Breast epithelium (tissue), 4 donors: ENCODE measurements at places on chromosomes 13 and 19.
A peak's percentile ranks its signal among the peaks of the same experiment; 100 is the strongest.

DNA sequence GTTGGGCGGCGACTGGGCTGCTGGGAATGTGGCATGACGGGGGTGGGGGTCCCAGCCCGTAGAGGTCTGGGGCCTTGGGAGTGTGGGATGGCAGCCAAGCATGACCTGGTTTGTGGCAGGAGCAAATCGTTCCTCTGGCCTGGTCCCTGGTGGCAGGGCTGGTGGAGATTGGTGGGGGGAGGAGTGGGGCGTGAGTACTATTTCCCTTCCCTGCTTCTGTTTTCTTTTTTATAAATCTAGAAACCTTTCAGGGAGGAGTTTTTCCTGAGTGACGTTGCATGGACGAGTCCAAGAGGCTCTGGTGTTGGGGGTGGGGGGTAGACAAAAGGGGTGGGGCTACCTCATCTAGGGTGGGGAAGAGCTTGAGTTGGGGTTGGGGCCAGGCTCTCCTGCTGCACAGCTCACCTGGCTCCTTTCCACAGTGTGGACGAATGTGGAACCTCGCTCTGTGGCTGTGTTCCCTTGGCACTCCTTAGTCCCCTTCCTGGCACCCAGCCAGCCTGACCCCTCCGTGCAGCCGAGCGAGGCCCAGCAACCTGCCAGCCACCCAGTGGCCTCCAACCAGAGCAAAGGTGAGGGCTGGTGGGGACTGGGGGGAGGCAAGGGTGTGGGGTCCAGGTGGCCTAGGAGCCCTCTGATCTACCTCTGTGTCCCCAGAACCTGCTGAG is 15.4 kb upstream of the PRR19 start:
- H3K27ac ChIP-seq = peak overlapping the region; percentile 79
- no peak for DNase-seq
- H3K4me1 ChIP-seq = peaks cover 10% of the 10 kb centered on the region
- H3K27me3 ChIP-seq = no peaks in the 10 kb centered on the region
- H3K4me3 ChIP-seq = peak overlapping the region; percentile 11

DNA sequence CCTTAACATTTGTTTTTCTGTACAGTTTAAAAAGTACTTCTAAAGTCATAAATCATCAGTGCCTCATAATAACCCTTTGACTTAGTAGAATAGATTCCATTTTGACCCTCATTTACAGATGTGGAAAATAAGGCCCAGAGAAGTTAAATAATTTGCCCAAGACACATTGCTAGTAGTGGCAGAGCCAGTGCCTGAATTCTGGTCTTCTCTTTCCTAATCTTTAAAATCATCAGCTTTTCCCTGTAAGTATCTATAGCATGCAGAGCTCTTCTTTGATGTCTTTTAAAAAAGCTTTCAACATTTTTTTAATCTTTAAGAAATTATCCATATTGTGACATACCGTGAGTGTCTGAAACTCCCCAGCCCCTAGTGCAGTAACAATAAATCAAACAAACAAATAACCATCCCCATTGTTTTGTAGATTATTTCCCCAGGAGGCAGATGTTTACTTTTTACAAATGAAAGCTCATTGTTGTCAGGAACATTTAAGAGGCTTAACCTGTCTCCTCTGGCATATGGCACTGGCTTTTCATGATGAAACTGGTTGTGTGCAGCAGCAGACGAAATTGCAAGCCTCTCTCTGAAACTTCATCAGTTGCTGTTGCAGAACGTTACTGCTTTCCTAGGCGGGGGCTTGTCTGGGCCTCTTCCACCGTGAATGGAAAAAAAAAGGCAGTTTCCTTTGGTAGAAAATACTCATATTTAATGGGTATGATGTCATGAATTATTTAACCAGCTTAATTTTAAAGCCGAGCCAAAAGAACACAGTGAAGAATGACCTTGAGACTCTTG is 31.7 kb upstream of the PCDH8 start:
- no peaks in the 10 kb centered on the region for H3K4me1 ChIP-seq
- no peaks in the 10 kb centered on the region for H3K36me3 ChIP-seq
- H3K27ac ChIP-seq = no peak overlapping the region
- DNase-seq = no peak

- H3K27me3 ChIP-seq = no peaks in the 10 kb centered on the region
- peaks cover 3% of the 10 kb centered on the region for H3K36me3 ChIP-seq
- no peak overlapping the region for H3K4me3 ChIP-seq
- DNase-seq = no peak
- no peaks in the 10 kb centered on the region for H3K4me1 ChIP-seq
Observed at GRCh38 chr19:40684280-40684679, 6.2 kb downstream of the NUMBL start.

DNA sequence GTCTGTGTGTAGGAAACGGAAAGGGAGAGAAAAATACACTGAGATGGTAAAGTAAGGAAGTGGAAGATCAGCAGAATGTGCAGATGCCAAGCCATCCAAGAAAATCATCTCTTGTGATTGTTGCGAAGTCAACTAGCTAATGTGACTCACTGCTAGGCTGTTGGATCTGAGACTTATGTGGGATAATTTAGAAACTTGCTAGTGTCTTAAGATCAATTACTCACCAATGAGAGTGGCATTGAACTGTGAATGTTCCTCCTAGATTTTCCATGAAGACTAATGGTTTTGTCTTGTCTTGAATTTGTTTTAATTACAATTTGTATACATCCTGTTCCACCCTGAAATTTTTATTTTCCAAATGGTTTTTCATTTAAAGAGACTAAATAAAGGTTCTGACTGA is 771.6 kb downstream of the EFNB2 start:
- no peaks in the 10 kb centered on the region for H3K4me1 ChIP-seq
- no peak for DNase-seq
- no peaks in the 10 kb centered on the region for H3K36me3 ChIP-seq
- H3K4me3 ChIP-seq = no peak overlapping the region
- H3K27me3 ChIP-seq = no peaks in the 10 kb centered on the region
- no peak overlapping the region for H3K27ac ChIP-seq

DNA sequence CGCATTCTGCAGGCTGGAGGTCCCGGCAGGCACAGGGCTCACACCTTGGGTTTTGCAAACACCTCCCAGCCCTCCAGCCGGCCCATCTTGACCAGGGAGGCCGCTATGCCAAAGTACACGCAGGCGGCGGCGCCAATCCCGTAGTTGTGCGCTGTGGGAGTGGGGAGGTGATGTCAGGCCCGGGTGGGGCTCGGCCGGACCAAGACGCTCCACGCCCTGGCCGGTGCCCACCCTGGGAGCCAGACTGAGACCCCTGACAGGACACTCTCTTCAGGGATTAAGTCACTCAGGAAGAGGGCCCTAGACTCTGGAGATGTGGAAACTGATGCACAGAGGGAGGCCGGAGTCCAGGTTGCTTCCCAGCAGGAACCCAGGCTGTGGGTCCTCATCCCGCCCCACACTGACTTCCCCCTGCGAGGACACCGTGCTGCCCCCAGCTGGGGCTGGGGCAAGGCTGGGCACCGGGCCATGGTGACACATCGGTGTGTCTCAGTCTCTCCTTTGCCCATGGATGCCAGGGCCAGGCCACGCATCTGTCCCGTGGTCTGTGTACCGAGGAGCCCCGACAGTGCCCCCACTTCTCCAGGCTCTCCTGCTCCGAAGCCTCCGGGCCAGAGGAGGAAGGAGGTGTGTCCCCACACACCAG is 8.8 kb downstream of the NDUFA11 start:
- DNase-seq = no peak
- H3K4me3 ChIP-seq = no peak overlapping the region
- peaks cover 3% of the 10 kb centered on the region for H3K27me3 ChIP-seq
- H3K27ac ChIP-seq = peak overlapping the region; percentile 68

- H3K36me3 ChIP-seq = no peaks in the 10 kb centered on the region
- no peak overlapping the region for H3K27ac ChIP-seq
- H3K4me3 ChIP-seq = no peak overlapping the region
Observed at GRCh38 chr19:686589-687297, 8.5 kb downstream of the PRSS57 start.

DNA sequence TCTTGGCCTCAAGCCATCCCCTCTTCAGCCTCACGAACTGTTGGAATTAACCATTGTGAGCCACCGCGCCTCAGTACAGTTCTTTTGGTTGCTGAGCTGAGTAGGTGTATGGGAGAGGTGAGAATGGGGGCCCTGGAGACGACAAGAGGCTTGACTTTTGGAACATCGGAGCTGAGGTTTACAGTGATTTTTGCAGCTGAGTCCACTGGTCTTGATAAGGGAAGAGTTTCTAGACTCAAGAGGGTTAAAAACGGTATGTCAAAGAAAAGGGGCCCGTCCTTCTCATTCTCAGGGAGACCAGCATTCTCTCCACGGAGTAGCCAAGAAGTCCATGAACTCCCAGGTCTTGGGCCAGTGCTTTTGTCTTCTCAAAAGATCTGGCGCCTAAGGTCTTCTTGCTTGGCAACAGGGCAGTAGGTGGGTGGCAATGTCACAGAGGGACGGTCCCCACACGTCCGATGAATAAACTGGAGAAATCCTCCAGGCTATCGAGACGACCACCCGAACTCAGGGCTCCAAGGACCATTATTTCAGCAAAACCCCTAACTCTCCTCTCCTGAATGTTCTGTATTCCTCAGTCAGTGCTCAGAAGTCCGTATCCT is 6.4 kb upstream of the QTRT1 start:
- H3K27ac ChIP-seq = no peak overlapping the region
- H3K4me3 ChIP-seq = no peak overlapping the region
- no peaks in the 10 kb centered on the region for H3K27me3 ChIP-seq
- no peak for DNase-seq

- no peak for DNase-seq
- H3K4me1 ChIP-seq = peaks cover 35% of the 10 kb centered on the region
- H3K27ac ChIP-seq = peak overlapping the region; percentile 87
- no peaks in the 10 kb centered on the region for H3K27me3 ChIP-seq
Observed at GRCh38 chr19:1169921-1170885, 3.9 kb downstream of the SBNO2 start.

DNA sequence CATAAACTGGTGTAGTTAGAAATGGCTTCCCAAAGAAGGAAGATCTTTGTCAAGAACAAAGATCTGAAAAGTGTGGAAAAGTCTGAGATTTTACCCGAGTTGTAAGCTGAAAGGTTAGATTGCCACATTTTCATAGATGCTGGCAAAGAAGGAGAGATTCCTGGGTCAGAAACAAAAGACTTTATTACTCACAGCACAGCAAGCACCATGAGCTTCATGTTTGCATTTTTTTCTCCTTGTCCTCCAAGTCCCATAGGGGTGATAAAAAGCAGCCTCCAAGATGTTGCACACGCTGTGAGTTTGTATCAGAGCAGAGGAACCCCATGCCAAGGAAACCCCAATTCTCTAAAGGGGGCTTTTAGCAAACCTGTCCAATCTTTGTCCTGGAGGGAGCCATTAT is 29.3 kb downstream of the MZT1 start:
- H3K4me3 ChIP-seq = no peak overlapping the region
- no peak overlapping the region for H3K27ac ChIP-seq
- H3K36me3 ChIP-seq = no peaks in the 10 kb centered on the region
- no peak for DNase-seq
- no peaks in the 10 kb centered on the region for H3K27me3 ChIP-seq

GRCh38 chr13:110984381-110984780 is 69.5 kb upstream of the ANKRD10 start:
- H3K27ac ChIP-seq = no peak overlapping the region
- no peak for DNase-seq
- H3K4me1 ChIP-seq = no peaks in the 10 kb centered on the region
- no peaks in the 10 kb centered on the region for H3K27me3 ChIP-seq

DNA sequence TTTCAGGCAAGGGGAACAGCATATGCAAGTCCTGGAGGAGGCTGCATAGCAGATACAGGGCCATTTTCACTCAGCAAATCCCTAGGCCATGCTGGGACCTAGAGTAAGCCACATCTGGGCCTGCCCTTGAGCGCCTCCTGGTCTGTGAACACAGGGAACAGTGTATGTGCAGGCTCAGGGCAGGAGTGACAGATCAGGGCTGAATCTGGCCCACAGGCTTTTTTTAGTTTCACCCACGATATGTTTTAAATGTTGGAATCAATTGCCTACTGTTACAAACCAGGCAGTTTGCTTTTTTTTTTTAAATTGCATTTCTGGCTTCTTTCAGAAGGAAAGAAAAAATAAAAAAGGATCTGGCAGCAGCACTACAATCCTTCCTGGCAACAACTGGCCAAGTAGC is 1.5 kb upstream of the TMEM145 start:
- no peak overlapping the region for H3K27ac ChIP-seq
- H3K4me3 ChIP-seq = no peak overlapping the region
- DNase-seq = no peak
- no peaks in the 10 kb centered on the region for H3K4me1 ChIP-seq

- H3K27me3 ChIP-seq = no peaks in the 10 kb centered on the region
- H3K4me3 ChIP-seq = no peak overlapping the region
- no peak for DNase-seq
- H3K36me3 ChIP-seq = no peaks in the 10 kb centered on the region
Observed at GRCh38 chr13:113978741-113979481, 5.0 kb upstream of the C13orf46 start.

DNA sequence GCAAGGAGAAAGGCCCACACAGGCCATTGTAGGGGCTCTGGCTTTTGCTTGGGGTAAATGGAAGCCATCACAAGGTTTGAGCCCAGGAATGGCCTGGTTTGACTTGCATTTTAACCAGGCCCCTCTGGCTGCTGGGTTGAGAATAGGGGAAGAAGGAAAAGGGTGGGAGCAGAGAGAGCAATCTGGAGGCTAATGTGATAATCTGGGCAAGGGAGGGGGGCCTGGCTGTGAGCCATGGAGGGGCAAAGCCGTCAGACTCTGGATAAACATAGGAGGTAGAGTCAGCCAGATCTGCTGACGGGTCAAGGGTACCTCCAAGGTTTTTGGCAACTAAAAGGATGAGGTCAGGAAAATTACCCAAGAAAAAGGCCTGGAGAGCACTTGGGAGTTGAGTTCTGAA is 41.6 kb downstream of the RFX2 start:
- peaks cover 3% of the 10 kb centered on the region for H3K4me1 ChIP-seq
- no peaks in the 10 kb centered on the region for H3K36me3 ChIP-seq
- H3K4me3 ChIP-seq = no peak overlapping the region
- no peak for DNase-seq
- H3K27me3 ChIP-seq = no peaks in the 10 kb centered on the region
- H3K27ac ChIP-seq = no peak overlapping the region

- no peaks in the 10 kb centered on the region for H3K36me3 ChIP-seq
- H3K4me3 ChIP-seq = no peak overlapping the region
- no peaks in the 10 kb centered on the region for H3K4me1 ChIP-seq
Observed at GRCh38 chr13:97583907-97584497, 150.0 kb downstream of the RAP2A start.

DNA sequence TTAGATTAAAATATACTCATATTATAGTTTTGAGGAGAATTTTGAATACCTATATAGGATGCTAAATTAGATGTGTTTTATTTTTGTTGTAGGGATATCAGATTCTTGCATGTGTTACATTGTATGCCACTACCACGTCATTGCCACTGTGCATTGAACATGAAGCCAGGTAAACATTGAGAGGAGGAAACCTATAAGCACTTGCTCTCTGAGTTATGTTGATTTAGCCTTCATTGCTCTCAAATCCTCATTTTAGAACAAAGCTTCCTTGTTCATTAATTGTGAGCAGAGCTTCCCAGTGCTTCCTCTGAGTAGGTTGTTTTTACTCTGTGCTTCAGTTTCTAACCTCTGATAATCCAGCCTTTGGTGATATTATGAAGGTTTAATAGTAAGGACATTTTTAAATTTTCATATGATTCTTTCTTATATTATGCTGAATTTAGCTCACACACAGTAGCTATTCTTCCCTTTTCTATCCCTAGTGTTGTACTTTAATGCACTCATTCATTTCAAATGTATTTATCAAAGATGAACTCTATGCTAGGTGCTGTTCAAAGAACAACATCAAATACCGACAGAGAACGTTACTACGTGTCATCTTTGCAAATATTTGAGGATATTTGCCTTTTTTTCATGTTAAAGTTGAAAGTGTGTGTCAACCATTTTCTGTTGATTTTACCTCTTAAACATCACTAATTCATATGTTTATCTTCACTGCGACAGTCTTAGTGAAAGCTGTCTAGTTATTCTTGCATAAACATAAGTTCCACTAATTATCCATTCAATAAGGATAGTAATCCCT is 1448.0 kb upstream of the MIR17HG start:
- no peaks in the 10 kb centered on the region for H3K36me3 ChIP-seq
- no peak overlapping the region for H3K4me3 ChIP-seq
- no peak overlapping the region for H3K27ac ChIP-seq
- no peaks in the 10 kb centered on the region for H3K4me1 ChIP-seq
- H3K27me3 ChIP-seq = no peaks in the 10 kb centered on the region
